ENCODE measurements at places on chromosomes 1 and 21.

DNA sequence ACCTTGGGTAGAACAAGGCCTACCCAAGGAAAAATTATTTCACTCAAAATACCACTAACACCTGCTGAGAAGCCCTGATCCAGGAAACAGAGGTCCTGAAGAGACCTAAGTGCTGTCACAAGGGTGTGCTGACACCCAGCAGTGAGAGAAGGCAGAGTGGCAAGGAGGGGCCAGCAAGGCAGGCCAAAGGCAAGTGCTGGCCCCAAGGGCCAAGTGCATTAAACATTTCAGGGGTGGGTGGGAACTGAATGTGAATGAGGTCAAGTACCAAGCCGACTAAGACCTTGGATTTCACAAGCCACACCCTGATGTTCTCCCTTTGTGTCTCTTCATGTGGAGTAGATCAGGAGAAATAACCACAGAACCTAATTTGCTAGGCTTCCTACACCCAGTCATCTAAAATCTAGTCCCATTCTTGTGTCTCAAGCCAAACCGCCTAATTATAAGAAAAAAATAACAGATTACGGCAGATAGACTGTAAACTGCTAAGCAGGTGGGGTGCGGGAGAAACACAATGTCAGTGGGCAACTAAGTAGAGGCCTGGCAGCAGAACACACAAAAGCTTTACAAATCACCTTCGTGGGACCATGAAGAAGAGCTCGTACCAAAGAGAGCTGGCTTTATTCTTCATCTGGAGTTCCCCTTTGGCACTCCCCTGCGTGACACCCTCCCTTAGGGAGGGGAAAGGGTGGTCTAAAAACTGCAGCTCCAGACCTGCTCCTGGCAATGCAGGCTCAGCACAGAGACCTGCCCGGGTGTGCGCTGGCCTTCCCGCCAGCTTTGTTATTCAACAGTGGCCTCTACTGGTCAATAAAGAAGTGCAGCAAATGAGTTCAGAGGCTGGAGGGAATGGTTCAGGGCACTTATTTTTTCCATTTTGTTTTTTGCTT lies 8.7 kb downstream of the UBE2G2 start:
- DNase-seq: no peak

GRCh38 chr21:34984356-34985058 lies 64.6 kb downstream of the RUNX1 start:
- no peak for DNase-seq

GRCh38 chr1:192568063-192568462 lies 7.5 kb upstream of the RGS1 start:
- no peak for DNase-seq

- no peak for DNase-seq
Measured at GRCh38 chr1:244962130-244962529, 97.8 kb upstream of the HNRNPU start.

GRCh38 chr1:45012639-45013278 lies 705 bp downstream of the UROD start:
- no peak for DNase-seq

GRCh38 chr1:61171346-61171745 lies 89.0 kb downstream of the NFIA start:
- no peak for DNase-seq

GRCh38 chr1:101314244-101314643 lies 77.4 kb downstream of the S1PR1 start:
- no peak for DNase-seq
